HT-29 (cell line): ENCODE measurements at places on chromosomes 3 and 15. TPM values are rescaled to one million over a fixed set of nuclear protein-coding genes. Genes with fewer than 3 reads are reported as not detected.
A peak's percentile ranks its signal among the peaks of the same experiment; 100 is the strongest.

DNA sequence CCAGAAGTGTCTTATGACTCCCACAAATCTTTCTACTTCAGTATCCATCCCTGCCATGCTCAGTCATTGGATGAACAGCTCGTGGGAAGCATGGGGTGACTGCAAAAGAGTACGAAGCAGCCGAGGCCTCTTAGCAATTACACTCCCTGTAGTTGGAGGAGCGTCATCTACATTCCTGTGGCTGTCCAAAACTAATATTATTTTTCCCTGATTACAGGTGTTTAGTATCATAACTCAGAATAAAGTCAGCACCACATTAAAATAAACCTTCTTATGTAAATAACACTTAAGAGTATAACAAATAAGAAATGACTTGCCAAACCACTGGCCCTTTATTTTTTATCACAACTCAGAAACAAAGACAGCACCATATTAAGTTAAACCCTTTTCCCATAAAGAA, 141.5 kb downstream of the PLOD2 start:
- no peak for DNase-seq

- DNase-seq: no peak
These were observed 47.5 kb downstream of the FEZF2 start for GRCh38 chr3:62325896-62326295.

DNA sequence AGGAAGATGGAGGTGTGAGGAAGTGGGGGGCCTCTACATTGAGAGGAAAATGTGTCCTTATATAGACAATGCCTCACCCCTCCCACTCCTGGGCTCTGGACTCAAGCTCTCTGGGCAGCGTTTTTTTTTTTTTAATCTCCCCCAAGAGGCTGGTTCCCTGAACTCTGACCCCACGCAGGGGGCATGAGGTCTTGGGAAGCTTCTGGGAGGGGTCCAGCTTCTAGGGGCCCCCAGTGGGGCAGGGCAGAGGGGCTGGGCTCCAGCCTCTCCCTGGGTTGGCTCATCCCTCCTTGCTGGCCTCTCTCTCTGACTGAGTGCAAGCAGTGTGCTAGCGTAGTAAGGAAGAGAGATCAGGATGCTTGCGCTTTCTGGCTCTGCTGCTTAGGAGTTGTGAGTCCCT, 101.4 kb upstream of the HACD2 start:
- DNase-seq: no peak

DNA sequence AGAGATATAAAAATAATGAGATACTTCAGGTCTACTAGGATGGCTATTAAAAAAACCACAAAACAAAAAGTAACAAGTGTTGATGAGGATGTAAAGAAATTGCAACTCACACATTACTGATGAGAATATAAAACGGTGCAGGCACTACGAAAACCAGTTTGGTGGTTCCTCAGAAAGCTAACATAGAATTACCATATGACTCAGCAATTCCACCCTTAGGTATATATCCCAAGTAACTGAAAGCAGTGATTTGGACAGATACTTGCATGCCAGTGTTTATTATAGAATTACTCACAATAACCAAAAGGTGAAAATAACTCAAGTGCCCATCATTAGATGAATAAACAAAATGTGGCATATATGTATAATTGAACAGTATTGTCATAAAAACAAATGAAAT, 87.5 kb upstream of the MELTF start:
- DNase-seq: peak; percentile 41

DNA sequence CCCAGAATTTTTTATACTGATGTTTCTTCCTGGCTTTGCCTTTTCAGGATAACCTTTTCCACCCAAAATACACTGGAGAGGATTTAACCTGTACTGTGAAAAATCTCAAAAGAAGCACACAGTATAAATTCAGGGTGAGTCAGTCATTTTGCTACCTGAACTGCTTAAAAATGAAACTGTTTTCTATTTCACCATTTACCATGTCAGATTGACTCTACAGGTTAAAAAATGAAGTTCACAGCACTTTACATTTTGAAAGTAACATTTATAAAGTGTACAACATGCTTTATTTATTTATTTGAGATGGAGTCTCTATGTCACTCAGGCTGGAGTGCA, 115.2 kb downstream of the GHSR start:
- no peak for DNase-seq

GRCh38 chr3:195172039-195172684, 98.8 kb downstream of the XXYLT1 start:
- DNase-seq: no peak

GRCh38 chr3:51796854-51797253, 17.8 kb upstream of the IQCF6 start:
- no peak for DNase-seq

- DNase-seq: no peak
These were observed 431.9 kb upstream of the FRG2C start for GRCh38 chr3:75232216-75232615.

- DNase-seq: no peak
These were observed 39.4 kb downstream of the TNK2 start for GRCh38 chr3:195868866-195869412.

GRCh38 chr15:22228101-22228762, 147.9 kb downstream of the OR4M2 start:
- DNase-seq: no peak

DNA sequence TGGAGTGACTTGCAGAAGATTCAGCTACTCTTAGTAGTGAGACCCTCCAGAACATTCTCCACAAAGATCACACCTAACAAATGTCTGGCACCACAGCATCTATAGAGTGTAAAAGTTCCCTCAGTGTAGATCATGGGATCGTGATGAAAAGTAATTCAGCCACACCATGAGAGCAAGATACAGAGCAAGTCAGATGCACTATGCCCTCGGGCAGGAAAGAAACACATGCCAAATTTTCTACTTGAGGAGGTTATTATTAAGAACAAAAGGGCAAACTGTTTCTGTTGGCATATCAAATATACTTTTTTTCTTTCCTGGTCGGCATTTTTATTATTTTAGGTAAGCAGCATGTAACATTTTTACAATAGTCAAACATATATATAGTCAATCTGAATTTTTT, 44.8 kb upstream of the SNTN start:
- DNase-seq: no peak

- DNase-seq: no peak
These were observed 340.4 kb upstream of the KCNMB2 start for GRCh38 chr3:178195824-178196223.

- DNase-seq: no peak
These were observed 169.7 kb upstream of the BFSP2 start for GRCh38 chr3:133230195-133230594.

DNA sequence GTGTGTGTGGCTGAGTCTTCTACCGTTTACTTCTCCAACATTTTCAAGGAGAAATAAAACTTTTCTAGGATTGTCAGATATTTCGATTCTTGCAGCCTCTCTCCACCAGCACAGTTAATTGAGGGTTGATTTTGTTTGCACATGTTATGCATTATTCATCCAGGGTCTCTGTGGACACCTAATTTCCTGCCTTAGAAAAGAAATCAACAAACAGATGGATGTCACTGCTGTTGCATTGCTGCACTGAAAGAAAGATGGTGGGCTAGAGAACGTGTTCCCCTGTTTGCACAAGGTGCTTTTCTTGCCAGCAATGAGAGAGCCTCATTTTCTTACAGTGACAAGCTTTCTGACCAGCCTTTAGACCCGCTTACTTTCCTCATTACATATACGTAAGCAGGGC, 150.0 kb downstream of the CLSTN2 start:
- DNase-seq: no peak

The TEX55 gene
- not detected in 2 replicates for total RNA-seq

The FBXL2 gene
- total RNA-seq: not detected in 2 replicates

The ATP13A5 gene
- total RNA-seq: not detected in 2 replicates

The OR4M2 gene
- not detected in 2 replicates for total RNA-seq

The RHOV gene
- total RNA-seq: 30.4 and 33.5 TPM in 2 replicates
